ENCODE measurements at places on chromosomes 7 and 10.

DNA sequence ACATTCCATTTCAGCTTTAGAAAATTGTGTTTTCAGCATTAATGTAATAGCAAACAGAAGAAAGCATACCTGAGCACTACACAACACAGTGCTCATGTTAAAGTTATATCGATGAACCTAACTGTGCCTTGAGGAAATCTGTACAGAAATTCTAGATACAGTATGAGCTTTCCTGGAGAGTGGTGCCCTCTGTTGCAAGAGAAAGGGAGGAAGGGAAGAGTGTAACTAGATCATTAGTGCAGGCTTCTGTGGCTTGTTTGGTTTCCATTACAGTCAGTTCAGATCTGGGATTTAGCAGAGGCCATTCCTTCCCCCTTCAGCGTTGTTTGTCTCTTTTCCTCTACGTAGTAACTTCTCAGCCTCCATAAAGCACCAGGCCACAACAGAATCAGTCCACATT lies 139.7 kb downstream of the HTR7 start:
- no peak for DNase-seq

GRCh38 chr10:121734589-121735045 lies 136.4 kb upstream of the FGFR2 start:
- no peak for DNase-seq

- DNase-seq: no peak
These were observed 13.7 kb upstream of the SAMD8 start for GRCh38 chr10:75097666-75098285.

GRCh38 chr10:114885443-114885842 lies 52.6 kb upstream of the TRUB1 start:
- no peak for DNase-seq

DNA sequence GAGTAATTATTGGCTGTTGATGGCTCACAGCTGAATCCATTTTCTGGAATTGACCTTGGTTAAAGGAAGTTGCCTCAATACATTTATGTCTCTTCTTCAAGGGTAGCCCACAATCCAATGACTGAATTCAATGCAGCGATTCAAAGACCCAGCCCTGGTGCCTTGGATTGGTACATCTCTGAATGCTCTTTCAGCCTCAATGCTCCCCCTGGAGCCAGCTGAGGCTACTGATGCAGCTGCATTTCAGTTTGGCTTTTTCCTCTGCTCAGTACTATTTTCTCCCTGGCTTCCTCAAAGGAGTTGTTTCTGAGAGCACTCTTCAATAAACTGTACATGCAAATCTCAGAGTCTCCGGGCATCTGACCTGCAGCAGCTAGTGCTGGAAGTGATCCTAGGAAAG lies 633 bp upstream of the EBLN1 start:
- no peak for DNase-seq

GRCh38 chr10:124035928-124036558 lies 57.4 kb downstream of the CHST15 start:
- DNase-seq: no peak

GRCh38 chr7:7214398-7215347 lies 32.3 kb downstream of the C1GALT1 start:
- DNase-seq: no peak

DNA sequence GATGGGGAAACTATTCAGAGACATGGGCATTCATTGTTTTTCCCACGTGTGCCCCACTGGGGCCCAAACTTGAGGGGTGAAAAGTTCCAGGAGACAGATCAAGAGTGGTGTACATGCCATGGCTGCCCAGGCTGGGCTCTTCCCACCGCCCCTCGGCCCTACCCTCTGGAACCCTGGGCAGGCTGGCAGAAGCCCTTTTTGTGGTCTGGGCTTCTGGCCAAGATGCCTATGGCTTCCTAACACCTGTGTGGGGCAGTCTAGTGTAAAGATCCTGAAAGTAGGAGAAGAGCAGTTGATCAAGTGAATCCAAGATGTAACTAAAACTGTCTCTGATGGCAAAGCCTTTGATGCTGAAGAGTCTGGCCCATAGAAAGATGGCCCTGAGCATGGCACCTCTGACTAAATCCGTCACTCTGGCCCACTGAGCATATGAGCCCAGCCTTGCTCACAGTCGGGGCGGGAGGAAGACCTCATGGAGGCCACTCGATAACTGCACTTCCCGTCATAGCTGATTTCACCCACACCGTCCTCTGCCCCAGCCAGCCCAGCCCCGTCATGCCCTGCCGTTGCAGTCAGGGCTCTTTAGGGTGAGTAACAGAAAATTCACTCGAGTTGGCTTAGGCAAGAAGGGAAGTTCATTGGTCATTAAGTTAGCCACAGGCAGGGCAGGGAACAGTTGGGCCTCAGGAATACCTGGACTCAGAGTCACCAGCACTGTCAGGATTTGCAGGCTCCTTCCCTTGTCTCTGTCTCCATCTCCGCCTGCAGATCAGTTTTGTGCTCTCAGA lies 37.9 kb upstream of the MTPAP start:
- no peak for DNase-seq

- DNase-seq: no peak
These were observed 17.6 kb downstream of the ENTPD7 start for GRCh38 chr10:99676895-99677294.

- no peak for DNase-seq
These were observed 49.4 kb downstream of the BUB3 start for GRCh38 chr10:123203393-123204126.

- no peak for DNase-seq
These were observed 58.2 kb downstream of the STRA8 start for GRCh38 chr7:135291809-135292253.

DNA sequence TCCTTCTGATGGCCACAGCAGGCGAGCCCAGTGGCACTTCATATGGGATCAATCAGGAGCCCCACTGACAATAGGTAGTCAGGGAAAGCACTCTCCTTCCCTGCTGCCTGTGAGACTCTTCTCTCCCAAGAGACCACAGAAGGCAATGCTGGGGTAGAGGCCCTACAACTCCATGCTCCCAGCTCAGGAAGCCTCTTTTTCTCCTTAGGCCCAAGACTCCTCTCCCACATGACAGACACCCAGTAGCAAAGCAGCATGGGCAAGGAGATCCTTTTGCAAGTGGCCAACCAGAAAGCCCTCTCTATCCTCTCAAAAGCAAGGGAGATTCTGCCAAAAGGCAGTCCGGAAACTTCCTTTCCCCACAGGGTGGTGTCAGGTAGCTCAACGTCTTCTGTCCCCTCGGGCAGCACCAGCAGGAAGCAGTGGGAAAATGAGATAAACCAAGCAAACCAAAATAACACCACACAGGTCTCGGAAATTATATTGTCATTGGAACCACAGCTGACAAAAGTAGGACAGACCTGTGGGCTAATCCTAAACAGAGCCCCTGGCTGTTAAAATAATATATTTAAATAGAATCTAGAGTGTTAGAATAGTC lies 172.7 kb upstream of the GDF10 start:
- no peak for DNase-seq

- DNase-seq: no peak
These were observed 9.5 kb upstream of the ADAM12 start for GRCh38 chr10:126397640-126398382.

- no peak for DNase-seq
These were observed 24.6 kb downstream of the GRM3 start for GRCh38 chr7:86668315-86668714.

DNA sequence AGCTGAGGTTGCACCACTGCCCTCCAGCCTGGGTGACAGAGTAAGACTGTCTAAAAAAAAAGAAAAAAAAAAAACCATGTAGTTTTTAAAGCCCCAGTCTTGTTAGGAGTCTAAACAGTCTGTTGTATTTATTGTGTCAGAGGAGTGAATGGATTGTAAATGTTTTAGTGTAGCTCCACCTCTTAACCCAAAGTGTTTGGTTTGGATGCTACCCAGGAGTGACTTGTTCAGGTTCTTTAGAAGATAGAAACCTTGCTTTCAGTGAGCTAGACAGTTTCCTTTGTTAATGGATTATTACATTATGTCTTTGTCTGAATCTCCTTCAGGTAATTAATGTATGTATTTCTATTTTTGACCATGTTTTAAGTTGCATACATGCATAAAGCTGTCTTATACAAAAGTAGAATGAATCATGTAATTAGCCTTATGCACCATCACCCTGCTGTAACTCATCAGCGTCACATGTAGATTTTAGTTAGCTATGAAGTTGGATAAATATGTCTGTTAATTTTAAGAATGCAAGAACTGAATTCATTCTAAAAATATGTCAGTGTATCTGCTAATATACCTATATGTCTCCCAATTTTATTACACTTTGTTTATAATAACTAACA lies 97.7 kb downstream of the TAF3 start:
- no peak for DNase-seq

- no peak for DNase-seq
These were observed 21.9 kb downstream of the TNKS2 start for GRCh38 chr10:91820144-91820543.

DNA sequence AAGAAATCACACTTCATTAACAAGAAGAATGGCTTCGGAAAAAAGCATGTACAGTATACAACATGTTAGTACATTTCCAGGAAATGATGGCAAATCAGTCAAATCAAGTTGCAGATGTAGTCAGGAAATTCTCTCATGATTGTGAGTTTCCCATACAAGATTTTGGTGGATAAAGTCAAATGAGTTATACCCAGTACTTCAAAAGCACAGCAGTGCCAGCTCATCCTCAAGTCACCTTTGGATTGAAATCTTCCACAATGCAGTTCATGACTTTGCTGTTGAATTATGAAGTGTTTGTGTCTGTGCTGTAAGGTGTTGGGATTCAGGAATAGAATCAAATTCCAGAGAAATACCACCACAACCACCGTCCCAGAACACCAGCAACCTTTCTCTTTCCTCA lies 301.3 kb upstream of the BMPER start:
- DNase-seq: no peak

- DNase-seq: no peak
These were observed 167.1 kb upstream of the ITGB1 start for GRCh38 chr10:33125111-33125510.

GRCh38 chr10:107687701-107688100 lies 523.2 kb upstream of the SORCS1 start:
- no peak for DNase-seq

GRCh38 chr10:126250045-126250444 lies 138.2 kb downstream of the ADAM12 start:
- DNase-seq: no peak

GRCh38 chr7:18461785-18462467 lies 33.6 kb upstream of the HDAC9 start:
- no peak for DNase-seq

DNA sequence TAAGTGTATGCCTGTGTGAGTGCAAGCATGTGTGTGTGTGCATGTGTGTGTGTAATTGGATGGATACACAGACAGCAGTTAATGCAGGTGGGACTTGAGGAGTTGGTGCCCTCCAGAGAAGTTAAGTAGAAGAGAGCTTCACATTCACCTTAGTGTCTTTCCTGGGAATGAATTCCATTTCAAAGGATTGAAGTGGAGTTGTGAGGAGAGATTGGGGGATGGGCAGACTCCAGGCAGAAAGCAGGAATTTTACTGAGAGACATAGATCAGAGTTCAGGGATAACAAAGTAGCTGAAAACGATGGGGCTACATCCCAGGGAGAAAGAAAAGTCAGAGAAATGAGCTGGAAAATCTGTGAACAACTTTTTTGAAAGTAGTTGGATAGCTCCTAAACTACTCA lies 464.4 kb downstream of the TCERG1L start:
- no peak for DNase-seq

DNA sequence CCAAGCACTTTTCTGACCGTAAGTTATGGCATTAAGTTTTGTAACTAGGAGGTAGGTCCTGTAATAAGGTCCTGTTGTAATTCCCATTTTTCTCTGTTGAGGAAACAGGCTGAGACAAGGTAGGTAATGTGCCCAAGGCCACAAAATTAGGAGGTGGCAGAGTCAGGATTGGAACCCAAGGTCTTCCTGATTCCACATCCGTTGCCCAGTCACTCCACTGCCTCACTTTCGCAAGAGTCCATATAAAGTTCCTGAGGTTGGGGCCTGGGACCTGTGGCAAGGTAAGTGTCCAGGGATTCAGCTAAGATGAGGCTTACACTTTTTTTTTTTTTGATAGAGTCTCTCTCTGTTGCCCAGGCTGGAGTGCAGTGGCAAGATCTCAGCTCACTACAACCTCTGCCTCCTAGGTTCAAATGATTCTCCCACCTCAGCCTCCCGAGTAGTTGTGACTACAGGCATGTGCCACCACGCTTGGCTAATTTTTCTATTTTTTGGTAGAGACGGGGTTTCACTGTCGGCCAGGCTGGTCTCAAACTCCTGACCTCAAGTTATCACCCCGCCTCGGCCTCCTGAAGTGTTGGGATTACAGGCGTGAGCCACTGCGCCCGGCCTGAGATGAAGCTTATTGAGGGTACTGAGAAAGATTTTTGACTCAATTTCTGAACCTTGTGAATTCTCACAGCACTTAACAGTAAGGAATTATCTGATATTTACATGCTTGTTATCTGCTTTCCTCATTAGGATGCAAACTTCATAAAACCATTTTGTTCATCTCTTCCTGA lies 20.3 kb upstream of the GNA12 start:
- no peak for DNase-seq

Data from NCI-H524 treated with DMSO at 0.1 percent for 48 hours (cell line).